ENCODE measurements at places on chromosomes 6 and 20. TPM values are rescaled to one million over a fixed set of nuclear protein-coding genes. Genes with fewer than 3 reads are reported as not detected.

GHRH gene
- not detected for total RNA-seq

BPIFA1 gene
- total RNA-seq = not detected

TPBG gene
- total RNA-seq = 93.1 TPM

MEI4 gene
- total RNA-seq = not detected

TINAG gene
- not detected for total RNA-seq

TNFRSF6B gene
- total RNA-seq = 57.4 TPM

LTA gene
- total RNA-seq = not detected

NEDD9 gene
- total RNA-seq = 0.33 TPM

SAMD3 gene
- 14.4 TPM for total RNA-seq

KIF16B gene
- total RNA-seq = 17.4 TPM

AIF1 gene
- total RNA-seq = not detected

ADAM33 gene
- 57.5 TPM for total RNA-seq

ACAT2 gene
- 145 TPM for total RNA-seq

DPPA5 gene
- not detected for total RNA-seq

PTK7 gene
- 166 TPM for total RNA-seq

NFKBIL1 gene
- 26.0 TPM for total RNA-seq

HDGFL1 gene
- not detected for total RNA-seq

Data from uterine smooth muscle cell (primary cell).